ENCODE measurements at places on chromosomes 7 and 10.

DNA sequence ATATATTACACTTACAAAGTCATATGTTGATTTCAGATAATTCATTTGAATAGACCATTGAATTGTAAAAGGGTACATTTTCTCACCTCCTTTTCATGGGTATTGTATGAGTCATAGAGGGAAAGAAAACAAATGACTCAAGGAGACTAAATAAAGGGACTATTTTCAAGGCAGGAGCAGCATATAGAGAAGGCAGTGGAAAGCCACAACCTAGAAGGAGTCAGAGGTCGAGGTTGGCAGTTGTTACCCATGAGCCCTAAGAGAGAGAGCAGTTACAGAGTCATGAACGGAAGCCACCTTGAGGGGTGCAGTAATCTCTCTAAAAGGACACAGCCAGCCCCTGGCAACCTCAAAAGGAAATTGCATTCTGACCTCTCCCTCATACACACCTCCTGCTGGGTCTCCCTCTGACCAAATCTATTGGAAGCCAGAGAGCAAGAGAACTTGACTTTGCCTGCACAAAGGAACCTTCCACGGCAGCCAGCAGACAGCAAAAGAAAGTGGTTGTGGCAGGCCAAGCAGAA, 137.9 kb downstream of the GRM8 start:
- DNase-seq = no peak

GRCh38 chr10:61119573-61119972, 175.6 kb upstream of the RHOBTB1 start:
- no peak for DNase-seq

DNA sequence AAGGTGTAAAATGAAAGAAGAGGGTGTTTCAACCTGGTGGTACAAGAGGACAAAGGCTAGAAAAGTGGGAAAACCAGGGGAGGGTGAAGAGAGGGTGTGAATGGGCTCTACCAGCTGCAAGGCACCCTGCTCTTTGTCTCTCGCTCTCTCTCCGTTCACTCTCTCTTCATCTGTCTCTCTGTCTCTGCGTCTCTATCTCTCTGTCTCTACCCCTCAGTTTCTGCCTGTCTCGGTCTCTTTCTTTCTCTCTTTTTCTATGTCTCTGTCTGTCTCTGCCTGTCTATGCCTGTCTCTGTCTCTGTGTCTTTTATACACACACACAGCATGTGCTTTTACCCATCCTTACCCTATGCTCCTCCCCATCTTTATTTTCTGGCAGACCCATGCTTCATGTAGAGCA, 673 bp upstream of the LLCFC1 start:
- DNase-seq = no peak

DNA sequence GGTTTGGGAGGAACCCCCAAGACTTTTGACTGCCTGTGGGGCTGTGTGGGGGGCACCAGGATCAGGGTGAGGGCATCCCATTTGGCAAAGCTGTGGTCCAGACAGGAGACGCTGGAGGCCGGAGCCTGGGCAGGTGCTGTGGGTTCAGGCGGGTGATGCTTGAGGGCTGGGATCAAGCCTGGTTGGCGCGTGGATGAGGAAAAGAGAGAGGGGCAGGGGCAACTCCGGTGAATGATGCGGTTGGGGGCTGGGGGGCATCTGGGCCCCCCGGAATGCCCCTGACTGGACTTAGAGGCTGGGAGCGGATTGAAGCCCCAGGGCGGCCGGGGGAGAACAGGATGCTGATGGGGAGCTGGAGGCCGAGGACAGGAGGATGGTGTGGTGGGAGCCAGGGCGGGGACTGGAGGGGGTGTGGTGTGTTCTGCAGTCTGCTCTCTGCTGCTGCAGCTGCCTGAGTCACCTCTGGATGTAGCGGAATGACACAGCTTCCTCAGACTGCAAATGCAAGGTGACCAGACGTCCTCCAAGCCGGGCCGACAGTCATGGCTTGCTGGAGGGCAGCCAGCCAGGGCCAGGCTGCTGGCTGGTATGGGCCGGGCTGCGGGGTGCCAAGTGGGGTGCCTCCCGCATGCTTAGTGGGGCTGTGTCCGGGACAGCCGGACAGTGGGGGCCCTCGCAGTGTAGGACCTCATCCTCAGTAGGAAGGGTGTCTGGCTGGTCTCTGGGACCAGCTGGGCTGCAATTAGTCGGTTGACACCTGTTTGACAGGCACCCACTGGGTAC, 3.2 kb downstream of the MAFK start:
- DNase-seq = no peak

DNA sequence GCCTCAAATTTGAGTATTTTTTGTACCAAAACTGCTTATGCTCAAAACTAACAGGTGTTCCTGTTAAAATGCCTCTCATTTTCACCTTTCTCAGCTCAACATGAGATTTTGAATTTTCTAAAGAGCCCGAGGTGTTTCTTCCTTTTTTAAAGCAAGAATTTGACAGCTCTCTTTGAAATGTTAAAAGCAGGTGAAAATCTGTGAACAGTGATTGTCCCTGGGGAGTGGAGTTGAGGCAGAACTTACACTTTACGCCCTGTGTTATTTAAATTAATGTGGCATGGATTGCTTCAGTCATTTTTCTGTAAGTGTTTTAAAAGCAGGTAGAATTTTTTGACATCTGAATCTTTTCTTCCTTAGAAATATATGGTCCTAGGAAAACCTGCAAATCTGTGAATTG, 9.2 kb upstream of the GPR15LG start:
- DNase-seq = no peak

GRCh38 chr7:5173496-5173895, 16.5 kb upstream of the WIPI2 start:
- DNase-seq = no peak

- DNase-seq = no peak
Observed at GRCh38 chr10:21760332-21760731, 226.3 kb downstream of the MLLT10 start.

DNA sequence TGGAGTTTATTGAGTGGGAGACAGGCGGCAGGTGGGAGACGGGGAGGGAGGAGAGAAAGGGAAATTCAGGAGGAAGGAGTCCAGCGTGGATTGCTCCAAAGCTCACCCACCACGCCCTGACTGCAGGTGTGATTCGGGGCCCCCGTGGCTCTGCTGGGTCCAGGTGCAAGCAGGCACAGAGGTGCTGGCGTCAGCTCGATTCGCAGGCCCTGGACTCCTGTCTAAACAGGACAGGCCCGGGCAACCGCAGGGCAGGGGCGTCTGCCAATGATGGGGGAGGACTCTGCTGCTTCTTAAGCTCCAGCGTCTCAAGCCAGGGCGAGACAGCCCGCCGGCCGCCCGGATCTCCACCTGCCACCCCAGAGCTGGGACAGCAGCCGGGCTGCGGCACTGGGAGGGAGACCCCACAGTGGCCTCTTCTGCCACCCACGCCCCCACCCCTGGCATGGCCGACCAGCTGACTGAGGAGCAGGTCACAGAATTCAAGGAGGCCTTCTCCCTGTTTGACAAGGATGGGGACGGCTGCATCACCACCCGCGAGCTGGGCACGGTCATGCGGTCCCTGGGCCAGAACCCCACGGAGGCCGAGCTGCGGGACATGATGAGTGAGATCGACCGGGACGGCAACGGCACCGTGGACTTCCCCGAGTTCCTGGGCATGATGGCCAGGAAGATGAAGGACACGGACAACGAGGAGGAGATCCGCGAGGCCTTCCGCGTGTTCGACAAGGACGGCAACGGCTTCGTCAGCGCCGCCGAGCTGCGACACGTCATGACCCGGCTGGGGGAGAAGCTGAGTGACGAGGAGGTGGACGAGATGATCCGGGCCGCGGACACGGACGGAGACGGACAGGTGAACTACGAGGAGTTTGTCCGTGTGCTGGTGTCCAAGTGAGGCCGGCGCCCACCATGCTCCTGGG, at the start of gene CALML3:
Gene CALML3 (plus strand): TSS at position 321 of the 920 bp plus-strand sequence. CDS start 125 bp downstream, at position 446.
- DNase-seq = no peak

GRCh38 chr7:111873963-111874690, 311.8 kb upstream of the IMMP2L start:
- DNase-seq = no peak

DNA sequence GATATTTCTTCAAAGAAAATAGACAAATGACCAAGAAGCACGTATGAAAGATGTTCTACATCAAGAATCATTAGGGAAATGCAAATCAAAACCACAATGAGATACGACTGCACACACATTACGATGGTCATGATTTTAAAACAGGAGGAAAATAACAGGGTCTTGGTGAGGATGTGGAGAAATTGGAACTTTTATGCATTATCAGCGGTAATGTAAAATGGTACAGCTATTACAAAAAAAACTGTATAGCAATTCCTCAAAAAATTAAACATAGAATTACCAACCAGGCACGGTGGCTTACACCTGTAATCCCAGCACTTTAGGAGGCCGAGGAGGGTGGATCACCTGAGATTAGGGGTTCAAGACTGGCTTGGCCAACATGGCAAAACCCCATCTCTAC, 178.8 kb upstream of the NEBL start:
- no peak for DNase-seq

DNA sequence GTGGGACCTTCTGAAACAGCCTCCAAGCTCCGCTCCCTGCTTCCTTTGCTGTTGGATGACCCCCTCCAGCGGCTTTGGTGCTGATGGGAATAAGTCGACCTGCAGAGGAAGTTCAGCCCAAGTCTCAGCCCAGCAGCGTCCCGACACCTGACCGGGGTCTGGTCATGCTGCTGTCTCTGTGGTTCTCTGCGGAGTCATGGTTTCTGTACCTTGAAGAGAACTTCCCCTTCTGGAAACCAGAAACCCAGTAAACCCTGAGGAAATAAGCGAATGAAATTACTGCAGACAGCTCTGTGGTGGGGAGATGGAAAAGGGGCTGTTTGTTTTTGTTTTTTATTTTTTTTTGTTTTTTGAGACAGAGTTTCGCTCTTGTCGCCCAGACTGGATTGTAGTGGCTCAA, 18.3 kb upstream of the ZNF12 start:
- no peak for DNase-seq

GRCh38 chr10:60043561-60044241, 137.3 kb upstream of the CCDC6 start:
- DNase-seq = no peak

- DNase-seq = no peak
Observed at GRCh38 chr10:100057948-100058347, 23.7 kb downstream of the CPN1 start.

DNA sequence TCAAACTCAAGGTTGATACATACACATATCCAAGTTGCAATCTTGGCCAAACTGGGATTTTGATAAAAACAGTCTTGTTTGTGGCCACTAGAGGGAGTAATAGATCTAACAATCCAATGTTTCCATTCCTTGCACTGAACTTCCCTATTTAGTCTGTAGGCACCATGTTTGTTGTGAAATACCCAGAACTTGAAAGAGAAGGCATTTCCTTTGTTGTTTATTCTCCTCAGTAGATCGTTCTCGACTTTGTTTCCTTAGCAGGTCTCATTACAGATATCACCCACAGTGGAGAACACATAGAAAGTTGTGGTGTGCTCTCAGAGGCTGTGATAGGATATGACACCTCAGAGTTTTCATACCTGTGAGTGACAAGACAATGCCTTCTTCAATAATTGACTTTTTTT, 70.3 kb upstream of the MXI1 start:
- DNase-seq = no peak

DNA sequence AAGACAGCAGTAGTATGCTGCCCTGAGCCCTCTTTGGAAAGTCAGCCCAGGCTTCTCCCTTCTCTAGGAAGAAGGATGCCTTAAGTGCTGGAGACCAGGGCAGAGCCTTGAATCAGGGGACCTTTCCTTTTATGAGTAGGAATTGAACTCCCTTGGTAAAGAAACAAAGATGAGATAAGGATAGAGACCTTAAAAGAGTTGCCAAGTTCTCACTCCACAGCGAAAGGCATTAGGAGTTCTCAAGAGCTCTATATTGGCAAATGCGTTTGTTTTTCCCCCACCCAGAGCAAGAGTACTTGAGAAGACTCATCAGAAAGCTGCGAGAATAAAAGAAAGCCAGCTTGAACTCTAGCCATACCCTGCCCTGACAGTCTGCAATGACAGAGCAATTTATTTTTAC, 72.9 kb upstream of the OGDHL start:
- DNase-seq = no peak

DNA sequence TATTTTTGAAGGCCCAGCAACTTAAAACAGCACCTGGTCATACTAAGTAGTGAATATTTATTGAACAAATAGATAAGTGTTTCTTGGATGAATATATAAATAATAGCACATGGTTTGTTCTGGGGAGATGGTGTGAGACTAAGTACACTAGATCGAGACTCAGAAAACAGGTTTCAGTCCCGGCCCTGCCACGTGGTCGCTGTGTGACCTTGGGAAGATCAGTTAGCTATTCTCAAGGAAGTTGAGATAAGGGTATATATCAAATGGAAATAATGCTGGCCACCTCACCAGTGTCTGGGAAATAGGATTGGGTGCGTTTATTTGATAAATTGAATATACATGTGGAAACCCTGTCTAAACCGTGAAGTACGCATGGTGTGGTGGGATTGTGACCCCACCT, 354.6 kb downstream of the SDK1 start:
- no peak for DNase-seq

DNA sequence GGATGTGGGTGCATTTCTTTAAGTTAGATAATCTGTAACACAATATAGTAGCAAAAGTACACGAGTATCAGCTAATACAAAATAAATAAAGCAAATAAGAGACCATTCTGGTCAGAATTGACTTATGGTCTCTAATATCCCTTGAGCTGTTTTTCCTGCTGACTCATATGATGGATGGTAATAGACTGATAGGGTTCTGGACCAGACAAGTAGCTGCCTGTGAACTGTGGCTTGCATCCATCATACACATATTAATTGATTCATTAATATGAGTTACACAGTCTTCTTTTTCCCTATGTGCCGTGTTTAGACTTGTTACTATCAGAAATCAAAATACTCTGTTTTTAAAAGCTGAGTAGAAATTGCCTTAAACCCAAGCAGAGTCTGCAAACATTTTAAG, 762.8 kb downstream of the GATA3 start:
- DNase-seq = no peak

DNA sequence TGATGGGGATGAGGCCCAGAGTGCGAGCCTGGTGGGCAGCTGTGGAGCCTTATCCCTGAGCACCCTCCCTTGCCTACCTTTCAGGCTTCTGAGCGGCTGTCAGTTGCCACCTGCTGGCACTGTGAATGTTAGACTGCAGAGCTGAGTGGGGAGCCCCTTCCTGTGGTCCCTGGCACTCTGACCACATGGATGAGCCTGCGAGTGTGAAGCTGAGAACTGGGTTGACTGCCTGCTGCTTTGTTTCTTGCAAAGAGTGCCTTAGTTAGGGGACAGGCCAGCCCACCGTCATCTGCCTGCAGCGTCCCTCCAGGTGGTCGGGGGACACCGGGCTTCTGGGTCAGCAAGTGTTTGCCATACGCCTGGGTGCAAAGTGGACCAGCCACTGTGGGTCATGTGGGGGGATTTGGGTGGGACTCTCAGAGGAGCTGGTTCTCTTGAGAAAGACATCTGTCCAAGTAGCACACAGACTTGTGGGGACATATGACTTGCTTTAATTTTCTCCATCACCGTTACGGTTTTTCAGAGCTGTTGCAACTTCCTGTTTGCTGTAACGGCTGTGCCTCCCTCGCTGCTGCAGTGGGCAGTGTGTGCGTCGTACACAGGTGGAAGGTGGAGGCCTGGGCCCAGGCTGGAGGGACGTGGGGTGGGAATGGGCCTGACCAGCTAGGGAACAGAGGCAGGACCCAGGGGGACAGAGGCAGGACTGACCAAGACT, 13.7 kb downstream of the INPP5A start:
- no peak for DNase-seq
